ENCODE measurements at places on chromosomes 2 and 18.
A peak's percentile ranks its signal among the peaks of the same experiment; 100 is the strongest.

DNA sequence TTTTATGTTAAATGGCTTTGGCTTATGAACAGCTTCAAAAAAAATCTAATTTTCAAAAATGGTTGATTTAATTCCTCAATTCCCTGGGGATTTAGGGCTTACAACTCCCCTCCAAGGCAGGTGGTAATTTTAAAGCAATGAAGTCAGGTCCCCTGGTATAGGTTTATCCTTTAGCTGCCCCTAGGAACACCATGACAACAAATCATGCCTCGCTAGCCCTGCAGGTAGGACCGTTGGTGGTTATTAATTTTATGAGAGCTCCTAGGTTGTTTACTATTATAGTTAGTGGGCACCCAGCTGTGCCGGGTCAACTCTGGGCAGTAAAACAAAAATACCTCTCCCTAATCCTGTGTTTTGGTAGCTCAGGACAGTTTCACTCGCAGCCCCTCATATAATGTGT lies 26.2 kb upstream of the MBOAT2 start:
- DNase-seq, result no peak

DNA sequence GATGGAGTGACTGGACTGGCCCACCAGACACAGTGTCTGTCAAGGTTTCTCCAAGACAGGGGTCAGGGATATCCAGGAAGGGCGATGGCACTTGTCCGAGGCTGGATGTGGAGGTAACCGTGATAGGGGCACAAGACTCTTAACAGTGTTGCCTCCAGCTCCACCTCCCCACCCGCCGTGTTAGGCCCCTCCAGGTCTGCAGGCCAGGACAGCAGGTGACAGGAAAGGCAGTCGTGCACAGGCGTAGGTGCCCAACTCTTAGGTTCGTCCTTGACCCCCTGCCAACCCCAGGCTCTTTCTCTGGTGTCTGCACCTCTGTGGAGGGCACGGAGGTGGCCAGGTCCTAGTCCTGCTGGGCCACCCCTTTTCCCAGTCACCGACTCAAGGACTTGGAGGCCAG lies 10.1 kb downstream of the ITM2C start:
- no peak for DNase-seq

GRCh38 chr18:59372975-59373374 lies 13.9 kb upstream of the LMAN1 start:
- DNase-seq, result no peak

- DNase-seq, result no peak
Measured at GRCh38 chr2:20189299-20189931, 35.5 kb downstream of the SDC1 start.

- no peak for DNase-seq
Measured at GRCh38 chr2:11866358-11867335, 120.2 kb downstream of the LPIN1 start.

- DNase-seq, result no peak
Measured at GRCh38 chr2:80476535-80477117, 172.1 kb upstream of the LRRTM1 start.

DNA sequence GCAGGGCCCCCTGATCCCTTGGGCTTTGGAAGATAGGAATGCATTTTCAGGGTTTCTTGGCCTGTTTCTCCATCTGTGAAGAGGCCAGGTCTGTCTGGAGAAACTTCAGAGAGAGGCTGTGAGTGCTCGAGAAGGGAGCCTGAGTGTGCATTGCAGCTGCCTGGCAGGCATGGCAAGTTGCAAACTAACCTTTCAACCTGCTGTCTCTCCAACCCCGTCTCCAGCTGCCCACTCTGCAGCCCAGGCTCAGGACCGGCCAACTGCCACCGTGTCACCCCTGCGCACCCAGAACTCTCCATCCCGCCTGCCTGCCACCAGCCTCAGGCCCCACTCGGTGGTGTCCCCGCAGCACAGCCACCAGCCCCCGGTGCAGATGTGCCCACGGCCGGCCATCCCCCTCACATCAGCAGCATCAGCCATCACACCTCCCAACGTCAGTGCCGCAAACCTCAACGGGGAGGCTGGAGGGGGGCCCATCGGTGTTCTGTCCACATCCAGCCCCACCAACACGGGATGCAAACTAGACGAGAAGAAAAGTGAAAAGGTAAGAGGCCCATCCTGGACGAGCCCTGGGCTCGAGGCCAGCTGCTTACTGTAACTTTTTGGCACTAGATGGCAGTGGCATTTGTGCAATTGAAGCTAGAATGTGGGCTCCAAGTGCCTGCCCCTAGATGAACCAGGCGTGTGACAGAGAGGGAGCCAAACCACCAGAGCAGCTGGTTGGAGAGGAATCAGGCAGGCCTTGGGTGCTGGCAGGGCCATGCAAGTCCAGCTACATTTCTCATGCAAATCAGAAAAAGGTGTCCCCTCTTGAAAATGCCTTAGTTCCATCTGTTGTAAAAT lies 164.6 kb downstream of the SEPTIN10 start:
- DNase-seq, result peak; percentile 42

DNA sequence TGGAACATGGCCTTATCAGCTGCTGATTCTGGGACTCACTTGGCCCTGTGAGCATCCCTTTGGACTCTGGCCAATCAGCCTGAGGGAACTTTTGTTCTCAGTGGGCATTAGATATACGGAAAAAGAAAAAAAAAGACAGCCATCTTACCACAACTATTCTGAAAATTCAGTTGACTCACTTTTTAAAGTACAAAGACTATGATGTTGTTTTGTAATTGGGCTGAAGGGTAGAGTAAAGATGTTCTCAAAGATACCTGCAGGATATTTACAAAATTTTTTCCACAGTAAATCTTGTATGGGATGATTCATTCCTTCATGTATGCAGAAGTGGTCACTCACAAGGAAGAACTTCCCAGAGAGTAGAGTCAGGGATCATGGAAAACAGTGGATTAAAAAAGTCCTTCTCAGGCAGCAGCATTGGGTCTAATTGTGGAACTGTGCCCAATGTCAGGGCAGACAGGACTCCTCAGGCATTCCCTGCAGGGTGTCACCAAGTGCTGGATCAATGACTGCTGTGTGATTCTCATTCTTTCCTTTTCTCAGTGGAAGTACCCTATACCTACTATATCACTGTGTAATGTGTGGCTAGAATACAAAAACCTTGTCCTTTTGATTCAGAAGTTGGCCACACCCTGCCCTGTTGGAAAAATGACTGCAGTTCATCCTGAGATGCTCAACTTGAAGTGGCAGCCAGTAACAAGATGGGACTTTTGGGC lies 35.4 kb downstream of the SULT1C4 start:
- DNase-seq, result no peak

- no peak for DNase-seq
Measured at GRCh38 chr2:143282684-143283083, 153.5 kb downstream of the ARHGAP15 start.

DNA sequence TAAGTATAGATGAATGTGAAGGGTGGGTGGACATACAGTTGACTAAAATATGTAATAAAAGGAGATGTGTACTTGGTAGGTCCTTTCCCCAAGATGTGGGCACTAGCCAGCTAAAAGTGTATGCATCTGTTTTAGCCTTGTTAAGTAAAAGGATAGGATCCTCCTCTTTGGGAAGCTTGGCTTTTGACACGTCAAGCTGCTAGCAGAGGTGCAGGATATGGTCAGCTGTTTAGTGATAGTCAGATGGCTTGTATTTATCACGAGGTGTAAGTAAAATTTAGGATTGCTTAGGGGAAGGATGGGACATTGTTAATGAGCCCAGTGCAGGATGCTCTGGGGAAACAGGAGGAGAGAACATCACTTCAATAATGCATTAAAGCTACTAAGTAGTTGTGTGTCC lies 1.5 kb downstream of the MFSD6 start:
- no peak for DNase-seq

GRCh38 chr2:163580757-163581156 lies 155.1 kb downstream of the FIGN start:
- no peak for DNase-seq

DNA sequence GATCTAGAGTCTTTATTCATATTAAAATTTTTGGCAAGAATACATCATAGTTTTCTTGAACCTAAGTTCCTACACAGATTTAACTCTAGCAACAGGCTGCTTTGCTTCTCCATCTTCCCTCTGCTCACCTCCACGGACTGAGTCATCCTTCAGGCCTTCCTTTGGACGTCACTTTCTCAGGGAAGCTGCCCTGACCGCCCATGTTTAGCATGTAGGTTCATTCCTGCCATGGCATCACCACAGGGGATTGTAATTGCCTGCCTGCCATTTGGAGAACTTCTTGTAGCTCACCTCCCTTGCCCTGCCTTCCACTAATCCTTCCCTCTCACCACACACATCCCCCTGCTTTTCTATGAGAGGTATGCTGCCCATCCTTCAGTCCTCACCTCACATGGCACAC lies 43.9 kb upstream of the B3GNT2 start:
- no peak for DNase-seq

DNA sequence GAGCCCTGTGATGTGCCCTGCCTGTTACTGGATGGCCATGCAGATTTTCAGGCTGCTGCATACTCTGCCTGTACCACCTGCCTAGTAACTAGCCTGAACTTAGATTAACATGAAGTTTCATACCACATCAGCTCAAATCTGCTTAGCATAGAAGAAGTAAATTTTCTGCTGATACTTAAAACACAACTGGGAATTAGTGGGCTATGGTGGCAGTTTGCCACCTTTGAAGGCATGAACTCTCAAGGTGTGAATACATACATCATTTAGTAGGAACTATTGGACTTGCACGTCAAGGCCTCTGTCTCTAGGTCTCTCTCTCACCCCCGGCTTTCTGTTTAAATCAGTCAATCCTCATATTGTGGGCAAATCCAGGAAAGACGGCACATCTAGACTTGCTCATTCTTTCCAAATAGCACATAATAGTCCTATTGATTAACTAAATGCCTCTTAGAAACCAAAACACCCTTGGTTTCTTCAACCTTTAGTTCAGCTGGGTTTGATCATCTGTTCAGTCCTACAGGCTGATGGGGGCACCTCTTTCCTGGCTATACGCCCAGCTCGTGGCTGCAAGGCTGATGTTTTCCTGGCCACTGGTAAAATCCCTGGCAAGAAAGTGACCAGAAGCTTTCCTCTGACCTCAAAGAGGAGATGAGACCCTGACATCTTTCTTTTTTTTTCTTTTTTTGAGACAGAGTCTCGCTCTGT lies 58.4 kb downstream of the ALPK2 start:
- no peak for DNase-seq

DNA sequence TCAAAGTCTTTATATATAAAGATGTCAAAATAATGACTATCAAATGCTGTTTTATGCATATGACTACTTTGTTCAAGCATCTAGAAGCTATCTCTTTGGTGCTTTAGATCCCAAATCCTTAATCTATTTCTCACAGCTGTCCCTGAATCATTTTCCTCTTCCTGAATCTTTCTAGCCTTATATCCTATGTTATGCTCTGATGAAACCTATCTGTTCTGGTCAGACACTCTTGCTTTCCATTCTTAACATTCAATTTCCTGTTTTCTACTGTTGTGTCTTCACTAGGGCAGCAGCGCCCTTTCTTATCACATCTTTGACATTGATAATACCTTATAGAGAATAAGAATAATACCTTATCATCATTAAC lies 6.3 kb upstream of the PARD3B start:
- no peak for DNase-seq

DNA sequence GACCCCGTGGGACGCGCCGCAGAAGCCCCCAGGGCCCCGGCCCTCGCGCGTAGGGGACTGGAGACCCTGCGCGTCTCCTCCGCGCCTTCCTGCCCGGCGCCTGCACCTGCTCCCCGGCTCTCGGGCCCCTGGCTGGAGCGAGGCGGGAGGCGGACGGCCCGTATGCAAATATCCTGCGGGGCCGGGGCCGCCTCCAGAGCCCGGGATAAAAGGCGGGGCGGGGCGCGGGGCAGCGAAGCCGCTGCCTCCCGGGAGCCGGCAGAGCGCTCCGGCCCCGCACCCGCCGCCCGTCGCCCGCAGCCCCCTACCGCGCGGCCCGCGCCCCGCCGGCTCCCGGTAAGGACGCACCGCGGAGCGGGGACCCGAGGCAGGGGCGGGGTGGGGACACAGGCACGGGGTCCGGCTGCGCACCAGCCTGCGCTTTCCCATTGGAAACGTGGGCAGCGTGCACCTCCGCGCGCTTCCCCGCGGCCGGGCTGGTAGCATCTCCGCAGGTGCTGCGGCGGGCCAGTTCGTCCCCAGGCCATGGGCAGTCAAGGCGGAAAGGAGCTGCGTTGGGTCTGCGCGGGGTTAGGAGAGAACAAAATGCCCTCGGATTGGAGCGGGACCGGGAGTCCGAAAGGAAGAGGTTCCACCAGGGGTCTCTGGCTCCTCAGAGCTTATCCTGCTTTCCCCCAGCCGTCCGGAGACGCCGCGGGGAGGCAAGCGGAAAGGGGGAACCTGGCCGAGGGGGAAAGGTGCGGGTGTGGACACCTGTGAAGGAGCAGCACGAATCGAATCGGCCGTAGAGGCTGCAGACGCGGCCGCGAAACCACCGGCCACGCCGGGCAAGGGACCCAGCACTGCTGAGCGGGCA lies at the start of gene ATP6V1C2:
Gene ATP6V1C2, plus strand, starts transcription at position 235 of the 856 bp plus-strand sequence. CDS start 1,220 bp downstream, outside the sequence.
- DNase-seq, result peak; percentile 65

DNA sequence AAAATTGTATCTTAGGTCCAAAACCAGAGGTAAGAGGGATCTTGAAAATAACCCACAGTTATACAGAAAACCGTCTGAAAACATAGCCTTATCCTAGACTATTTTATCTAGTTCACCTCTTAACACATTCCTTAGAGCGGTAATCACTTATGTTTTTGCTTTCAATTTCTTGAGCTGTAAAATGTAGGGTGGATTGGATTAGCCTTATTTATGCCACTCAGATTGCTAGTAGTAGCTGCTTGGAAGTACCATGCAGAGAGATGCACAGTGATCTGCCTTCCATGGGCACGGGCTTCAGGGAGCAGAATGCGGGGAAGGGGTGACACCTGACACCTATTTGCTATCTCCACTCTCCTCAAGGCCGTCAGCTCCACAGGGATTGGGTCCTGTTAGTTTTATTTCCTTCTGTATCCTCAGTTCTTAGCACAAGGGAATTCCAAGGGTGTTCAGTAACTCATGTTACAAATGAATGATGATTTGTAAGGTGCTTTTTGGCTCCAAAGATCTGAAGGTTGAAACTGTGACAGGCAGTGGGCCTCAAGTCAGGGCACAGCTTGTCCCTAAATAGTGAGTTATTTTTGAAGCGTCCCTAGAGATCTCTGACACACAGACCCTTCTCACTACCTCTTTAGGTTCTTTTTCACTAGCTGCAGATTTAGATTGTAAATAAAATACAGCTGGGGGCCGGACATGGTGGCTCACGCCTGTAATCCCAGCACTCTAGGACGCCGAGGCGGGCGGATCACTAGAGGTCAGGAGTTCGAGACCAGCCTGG lies 64.0 kb upstream of the PMAIP1 start:
- no peak for DNase-seq

GRCh38 chr2:12819103-12819475 lies 102.4 kb downstream of the TRIB2 start:
- DNase-seq, result peak; percentile 13

- DNase-seq, result no peak
Measured at GRCh38 chr2:158102446-158102845, 770 bp downstream of the UPP2 start.

DNA sequence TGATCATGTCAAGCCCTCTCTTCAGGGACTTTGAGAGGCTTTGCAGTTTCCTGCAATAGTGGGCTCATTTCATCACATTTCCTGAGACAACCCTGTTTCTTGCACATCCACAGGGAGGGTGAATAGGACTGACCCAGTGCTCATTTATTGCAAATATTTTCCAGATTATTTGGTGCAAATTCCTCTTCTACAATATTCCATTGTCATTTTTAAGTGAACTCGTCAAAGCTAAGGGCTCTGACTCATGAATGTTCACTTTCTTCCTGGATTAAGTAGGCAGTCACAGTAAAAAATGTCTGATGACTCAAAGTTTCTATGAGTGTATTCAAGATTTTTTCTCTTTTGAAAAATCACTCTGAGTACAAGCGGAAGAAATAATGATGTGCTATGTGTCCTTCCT lies 225.5 kb upstream of the GALNT5 start:
- DNase-seq, result no peak

- no peak for DNase-seq
Measured at GRCh38 chr18:73235921-73236320, 368.1 kb upstream of the NETO1 start.

Data from left colon (tissue), 2 donors.